HuH-7 (cell line): ENCODE measurements at places on chromosomes 13 and 19.

GRCh38 chr13:94829837-94830365, 117.6 kb upstream of the SOX21 start:
- no peak for DNase-seq

- DNase-seq = no peak
These were observed 41.6 kb downstream of the TM9SF2 start for GRCh38 chr13:99542788-99543406.

GRCh38 chr13:111630406-111630805, 310.0 kb downstream of the TEX29 start:
- no peak for DNase-seq

DNA sequence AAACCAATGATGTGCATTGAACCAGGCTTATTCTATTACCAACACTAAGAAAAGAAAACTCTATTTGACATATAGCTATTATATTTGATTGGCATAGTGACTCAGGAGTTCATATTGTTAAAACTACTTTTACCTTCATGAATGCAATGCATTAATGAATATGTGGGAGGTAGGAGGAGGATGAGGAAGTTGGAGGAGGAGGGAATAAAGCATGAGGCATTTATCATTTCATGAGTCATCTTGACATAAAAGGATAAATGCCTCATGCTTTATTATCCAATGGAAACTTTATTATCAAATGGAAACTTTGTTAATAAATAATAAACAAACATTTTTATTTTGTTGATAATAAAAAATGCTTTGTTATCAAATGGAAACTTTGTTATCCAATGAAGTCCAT, 116.5 kb downstream of the SPRY2 start:
- DNase-seq = no peak

GRCh38 chr19:6057651-6058517, 52.4 kb downstream of the RFX2 start:
- DNase-seq = no peak

DNA sequence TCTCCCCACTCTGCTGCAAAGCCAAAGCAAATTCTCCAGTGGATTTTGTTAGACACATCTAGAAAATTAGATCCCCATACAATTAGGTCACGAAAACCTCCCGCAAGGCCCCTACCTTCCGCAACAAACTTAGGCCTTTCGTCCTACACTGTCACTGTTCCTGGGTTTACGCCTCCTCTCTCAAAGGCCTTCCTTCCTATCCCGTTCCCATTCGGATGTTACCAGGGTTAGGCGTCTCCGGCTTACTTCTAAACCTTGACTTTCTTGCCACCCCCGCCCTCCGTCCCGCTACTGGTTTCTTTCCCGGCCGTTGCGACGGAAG, 754 bp downstream of the RNF6 start:
- DNase-seq = no peak
